Stimulated activated CD4-positive, alpha-beta T cell treated with anti-CD3 and anti-CD28 coated beads, Interleukin-4, amount 100 ng/mL, for 24 hours (primary cell): ENCODE measurements at places on chromosomes 12 and 14.
A peak's percentile ranks its signal among the peaks of the same experiment; 100 is the strongest.

DNA sequence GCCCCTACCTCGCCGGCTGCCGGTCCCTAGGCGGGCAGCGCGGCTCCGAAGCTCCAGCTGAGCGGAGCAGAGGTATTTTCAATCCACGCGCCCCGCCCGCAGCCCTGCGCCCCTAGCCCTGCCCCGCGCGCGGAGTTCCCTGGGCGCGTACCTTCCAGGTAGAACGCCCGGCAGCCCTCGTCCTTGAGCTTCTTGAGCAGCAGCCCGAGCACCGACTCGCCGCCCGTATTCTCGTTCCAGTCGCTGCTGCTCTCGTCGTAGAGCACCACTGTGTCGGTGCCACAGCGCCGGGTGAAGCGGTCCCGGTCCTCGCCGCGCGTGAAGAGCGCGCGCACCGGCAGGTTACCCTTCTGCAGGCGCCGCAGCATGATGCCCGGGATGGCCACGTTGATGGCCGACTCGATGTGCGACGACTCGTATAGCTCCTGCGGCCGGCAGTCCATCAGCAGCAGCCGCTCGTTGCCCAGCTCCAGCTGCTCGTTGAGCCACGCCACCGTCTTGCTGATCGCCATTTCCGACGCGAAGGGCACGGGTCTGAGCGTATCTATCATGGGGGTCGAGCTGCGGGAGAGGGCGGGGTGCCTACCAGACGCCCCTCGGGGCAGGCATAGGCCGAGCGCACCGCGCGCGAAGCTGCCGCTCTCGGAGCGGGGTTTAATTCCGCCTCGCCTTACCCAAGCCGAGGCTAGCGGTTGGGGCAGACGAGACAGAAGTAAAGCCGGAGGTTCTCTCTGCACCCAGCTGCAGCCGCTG is 636 bp downstream of the DUSP6 start:
- DNase-seq = peak; percentile 37

DNA sequence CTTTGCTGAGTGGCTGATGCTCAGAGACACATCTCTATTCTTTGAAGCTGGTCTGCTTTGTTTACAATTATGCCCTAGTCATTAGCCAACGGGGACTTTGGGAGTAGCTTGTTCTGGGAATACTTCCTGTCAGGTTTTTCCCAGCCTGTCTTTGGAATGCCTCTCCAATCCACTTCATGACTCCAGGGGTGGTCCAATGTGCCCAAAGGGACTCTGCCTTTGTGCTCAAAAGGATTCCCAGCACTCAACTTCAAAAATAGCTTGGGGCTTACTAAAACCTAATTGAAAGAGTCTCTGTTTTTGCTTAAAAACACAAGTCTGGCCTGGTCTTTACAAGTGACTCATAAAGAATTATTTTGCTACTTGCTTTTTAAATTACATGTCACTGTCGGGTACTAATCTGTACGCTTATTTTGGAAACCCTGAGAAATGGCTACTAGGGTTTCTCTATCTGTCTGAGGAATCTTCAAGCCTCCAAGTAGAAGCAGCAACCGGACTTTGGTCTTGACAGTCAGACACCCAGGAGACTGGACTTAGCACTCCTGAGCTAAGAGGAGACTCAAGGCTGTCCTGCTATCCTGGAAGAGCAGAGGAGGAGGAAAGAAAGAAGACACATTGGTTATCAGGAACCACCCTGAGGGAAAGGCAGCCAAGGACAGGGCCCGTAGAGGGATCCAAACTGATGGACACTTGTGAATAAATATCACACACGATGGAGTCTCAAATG is 20.7 kb downstream of the PHLDA1 start:
- no peak for DNase-seq

- no peak for DNase-seq
Measured at GRCh38 chr12:120249266-120249874, 16.2 kb downstream of the PXN start.

DNA sequence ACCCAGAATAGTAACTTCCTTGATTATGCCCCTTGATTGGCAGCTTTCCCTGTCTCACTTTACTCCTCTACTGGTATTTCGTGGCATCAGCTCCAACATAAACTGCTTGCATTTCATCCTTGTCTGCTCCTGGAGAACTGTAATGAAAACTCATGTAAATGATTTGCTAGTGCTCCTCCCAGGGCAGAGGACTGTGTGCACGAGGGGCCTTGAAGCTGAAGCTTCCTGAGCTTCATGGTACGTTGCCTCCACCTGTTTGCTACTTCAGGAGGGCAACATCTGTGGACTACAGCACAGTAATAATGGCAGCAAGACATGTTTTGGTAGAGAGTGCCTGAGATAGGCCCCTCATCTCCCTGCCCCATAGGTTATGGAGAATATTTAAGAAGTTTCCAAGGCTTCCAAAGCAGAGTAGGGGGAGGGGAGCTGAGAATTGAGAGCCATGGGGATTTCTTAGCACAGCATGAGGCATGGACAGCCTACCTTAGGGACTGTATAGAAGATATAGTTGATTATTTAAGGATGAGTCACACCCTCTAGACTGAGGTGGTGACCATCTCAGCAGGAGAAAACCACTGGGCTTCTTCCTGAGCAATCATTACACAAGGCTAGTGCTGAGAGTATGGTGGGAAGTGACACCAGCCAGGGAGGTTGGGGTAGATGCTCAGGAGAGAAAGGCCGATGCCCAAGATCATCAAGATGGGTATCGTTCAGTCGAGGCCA is 29.5 kb downstream of the CCDC198 start:
- no peak for DNase-seq

- DNase-seq = no peak
Measured at GRCh38 chr12:112103758-112104503, 4.7 kb downstream of the NAA25 start.

DNA sequence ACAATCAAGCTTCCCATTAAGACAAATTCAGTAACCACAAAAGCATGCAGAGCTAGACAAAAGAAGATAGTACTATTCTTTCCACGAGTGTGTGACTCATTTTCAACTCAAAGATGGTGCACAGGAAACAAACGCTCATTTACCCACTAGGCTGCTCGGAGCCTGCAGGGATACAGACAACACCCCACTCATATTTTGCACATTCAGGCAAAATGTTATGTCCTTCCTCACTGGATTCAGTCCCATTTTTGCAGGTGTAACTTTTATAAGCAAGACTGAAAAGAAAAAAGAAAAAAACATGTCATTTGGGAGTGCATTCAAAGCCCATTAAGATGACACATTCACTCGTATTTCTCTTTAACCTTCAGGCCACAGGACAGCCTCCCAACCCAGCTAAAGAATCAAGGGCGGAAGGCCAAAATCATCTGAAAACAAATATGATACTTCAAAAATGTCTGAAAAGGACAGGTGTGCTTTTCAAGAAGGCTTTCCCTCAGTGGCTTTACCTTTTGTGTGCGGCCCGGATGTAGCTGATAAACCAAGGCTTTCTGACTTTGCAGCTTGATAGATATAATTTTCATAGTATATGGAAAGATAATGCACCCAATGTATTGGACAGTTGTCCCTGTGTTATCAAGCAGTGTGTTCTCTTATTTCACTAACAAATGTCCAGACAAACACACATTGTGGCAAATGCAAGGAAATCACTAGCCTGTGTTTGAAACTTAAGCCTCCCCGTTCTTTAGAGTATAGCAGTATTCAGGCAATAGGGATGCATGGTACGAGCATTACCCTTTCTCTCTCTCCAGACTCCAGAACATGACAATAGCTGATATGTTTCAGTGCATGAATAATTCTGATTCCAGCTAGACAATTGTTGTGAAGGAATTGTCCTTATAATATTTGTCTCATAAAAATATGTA is 147.8 kb upstream of the KRR1 start:
- peak; percentile 19 for DNase-seq

DNA sequence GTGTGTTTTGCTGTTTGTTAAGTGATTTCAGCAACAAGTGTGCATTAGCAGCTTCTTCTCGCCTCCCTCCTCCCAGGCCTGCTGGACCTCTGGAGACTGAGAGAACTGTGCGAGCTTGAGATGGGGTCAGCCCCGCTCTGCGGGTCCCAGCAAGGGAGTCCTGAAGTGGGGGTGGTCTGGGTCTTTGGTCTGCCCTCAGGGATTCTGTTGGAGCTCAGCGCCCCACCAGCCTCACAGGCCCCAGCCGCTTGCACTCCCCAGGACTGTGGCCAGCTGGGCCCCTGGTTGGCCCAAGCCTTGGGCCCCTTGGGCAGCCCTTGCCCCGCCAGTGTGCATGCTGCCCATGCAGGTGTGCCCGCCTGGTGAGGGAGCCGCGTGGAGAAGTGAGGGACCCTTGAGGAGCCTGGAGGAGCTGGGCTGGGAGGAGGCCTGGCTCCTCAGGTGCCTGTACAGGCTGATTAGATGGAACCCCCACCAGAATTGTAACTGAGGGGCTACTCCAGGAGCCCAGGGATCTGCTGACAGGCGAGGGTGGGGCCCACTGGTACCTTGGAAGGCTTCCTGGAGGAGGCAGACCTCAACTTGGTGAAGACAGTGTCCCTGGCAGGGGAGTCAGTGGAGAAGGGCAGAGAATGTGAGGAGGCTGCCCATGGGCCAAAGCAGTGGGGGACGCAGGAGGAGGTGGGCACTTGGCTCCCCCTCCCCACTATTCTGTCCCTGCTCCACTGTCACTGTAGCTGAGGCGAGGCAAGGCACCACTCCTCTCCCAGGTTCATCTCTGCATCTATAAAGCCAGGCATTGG is 56.7 kb downstream of the BEGAIN start:
- DNase-seq = no peak

- no peak for DNase-seq
Measured at GRCh38 chr12:69168828-69169227, 70.5 kb upstream of the CPSF6 start.

GRCh38 chr14:36767603-36768281 is 106.1 kb downstream of the PAX9 start:
- DNase-seq = no peak

GRCh38 chr14:74275241-74275841 is 27.4 kb downstream of the ABCD4 start:
- no peak for DNase-seq

DNA sequence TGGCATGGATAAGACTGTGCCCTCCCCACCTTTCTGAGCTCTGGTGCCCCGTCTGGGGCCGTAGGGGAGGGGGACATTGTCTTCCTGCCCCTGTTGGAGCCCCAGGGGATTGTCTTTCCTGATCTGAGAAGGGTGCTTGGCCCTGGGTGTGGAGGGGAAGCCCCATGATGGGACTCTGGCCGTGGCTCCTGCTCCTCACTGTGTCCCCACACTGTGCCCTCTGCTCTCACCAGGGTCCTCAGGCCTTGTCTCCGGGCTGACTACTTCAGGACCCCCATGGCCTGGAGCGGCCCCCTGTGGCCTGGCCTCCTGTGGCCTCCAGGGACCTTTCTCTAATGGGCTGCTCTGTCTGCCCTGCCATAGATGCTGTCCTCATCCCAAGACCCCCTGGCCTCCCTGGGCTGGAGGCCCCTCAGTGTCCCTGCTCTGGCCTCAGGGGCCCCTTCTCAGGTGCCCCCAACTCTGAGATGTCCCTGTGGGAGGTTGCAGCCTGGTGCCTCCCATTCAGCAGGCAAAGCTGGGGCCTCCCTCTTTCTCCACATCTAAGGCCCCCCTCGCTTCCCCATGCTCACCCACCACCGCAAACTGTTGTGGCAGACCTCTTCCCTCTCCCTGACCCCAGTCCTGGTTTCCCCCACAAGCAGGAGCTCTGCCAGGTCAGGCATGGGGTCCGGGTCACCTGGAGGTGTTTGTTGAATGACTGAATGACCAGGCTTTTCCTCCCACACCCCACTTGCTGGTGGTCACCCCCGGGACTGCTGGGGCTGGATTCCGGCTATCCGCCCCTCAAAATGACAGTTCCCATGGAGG is 4.0 kb downstream of the KIF26A start:
- DNase-seq = no peak

GRCh38 chr12:15014708-15015107 is 41.9 kb downstream of the PDE6H start:
- DNase-seq = no peak

DNA sequence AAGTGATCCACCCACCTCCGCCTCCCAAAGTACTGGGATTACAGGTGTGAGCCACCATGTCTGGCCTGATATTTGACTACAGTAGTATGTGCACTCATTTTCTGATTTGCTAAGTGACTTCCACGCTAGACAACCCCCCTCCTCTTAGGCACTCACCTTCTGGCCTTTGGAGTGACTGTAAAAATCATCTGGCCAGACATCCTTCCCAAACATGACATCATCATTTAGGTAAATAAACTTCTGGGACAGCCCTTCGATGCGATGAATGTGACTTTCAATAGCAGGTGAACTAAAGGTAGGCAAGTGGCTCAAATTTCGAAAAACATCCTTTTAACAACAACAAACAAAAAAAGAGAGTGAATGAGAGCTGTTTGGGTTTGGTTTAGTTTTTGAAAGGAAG is 30.6 kb upstream of the SYCP3 start:
- no peak for DNase-seq

- no peak for DNase-seq
Measured at GRCh38 chr12:116525418-116526001, 33.7 kb upstream of the MAP1LC3B2 start.

GRCh38 chr12:93245543-93245942 is 132.2 kb upstream of the NUDT4 start:
- DNase-seq = no peak

DNA sequence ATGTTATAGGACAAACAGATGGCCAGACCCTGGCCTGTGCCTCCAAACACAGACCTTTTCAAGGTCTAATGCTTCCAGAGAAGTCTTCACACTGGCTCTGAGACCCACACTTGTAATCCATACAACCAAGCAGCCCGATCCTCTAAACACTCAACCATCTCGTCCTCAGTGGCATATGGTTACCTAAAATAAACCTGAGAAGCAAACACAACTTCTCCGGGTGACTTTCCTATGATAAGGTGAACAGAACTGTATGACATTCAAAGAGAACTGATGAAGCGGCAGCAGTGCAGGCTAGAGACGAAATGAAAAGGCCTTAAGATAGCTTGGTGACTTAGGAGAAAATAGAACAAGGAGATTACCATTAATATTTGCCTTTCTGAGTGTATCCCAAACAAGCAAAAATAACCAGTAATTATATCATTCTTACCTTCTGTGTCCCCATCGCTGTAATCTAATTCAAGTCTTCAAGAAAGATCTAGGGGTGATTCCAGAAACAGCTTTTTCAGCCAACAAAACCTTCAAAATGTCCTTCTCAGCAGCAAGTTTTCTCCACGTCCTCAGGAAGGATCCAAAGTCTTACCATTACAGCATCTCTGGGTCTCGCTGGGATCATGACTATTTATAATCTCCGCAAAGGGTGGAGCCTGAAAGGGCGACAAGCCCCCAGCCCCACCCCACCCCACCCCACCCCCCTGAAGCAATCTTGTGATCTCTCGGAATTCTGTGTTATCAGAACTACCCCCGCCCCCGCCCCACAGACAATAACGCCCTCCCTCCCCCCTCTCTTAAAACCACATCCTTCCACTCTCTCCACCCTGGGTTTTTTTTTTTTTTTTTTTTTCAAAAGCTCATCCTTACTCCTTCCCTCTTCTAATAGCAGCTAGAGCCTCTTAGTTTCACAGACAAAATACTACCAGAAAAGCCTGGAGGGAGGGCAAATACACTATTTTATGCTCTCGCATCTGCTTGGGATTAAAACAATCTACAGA is at the start of gene SLC2A3:
Gene SLC2A3, minus strand, starts transcription at position 598 of the 992 bp plus-strand sequence. Its CDS starts 153 bp downstream, at position 445.
- DNase-seq = peak; percentile 77

GRCh38 chr14:102695167-102695555 is 82.1 kb upstream of the TRAF3 start:
- no peak for DNase-seq

GRCh38 chr12:126588586-126589249 is 1523.5 kb downstream of the AACS start:
- DNase-seq = peak; percentile 4

GRCh38 chr12:113609692-113610469 is 138.2 kb upstream of the LHX5 start:
- DNase-seq = no peak
